ENCODE measurements at places on chromosomes 13 and 19. TPM values are rescaled to one million over a fixed set of nuclear protein-coding genes. Genes with fewer than 3 reads are reported as not detected.

- DNase-seq = peak; percentile 50
- H3K36me3 ChIP-seq = no peaks in the 10 kb centered on the region
- no peaks in the 10 kb centered on the region for H3K27me3 ChIP-seq
- H3K4me1 ChIP-seq = no peaks in the 10 kb centered on the region
- H3K4me3 ChIP-seq = no peak overlapping the region
- no peak overlapping the region for H3K27ac ChIP-seq
These were observed 1124.9 kb downstream of the EFNB2 start for GRCh38 chr13:105410602-105411001.

DNA sequence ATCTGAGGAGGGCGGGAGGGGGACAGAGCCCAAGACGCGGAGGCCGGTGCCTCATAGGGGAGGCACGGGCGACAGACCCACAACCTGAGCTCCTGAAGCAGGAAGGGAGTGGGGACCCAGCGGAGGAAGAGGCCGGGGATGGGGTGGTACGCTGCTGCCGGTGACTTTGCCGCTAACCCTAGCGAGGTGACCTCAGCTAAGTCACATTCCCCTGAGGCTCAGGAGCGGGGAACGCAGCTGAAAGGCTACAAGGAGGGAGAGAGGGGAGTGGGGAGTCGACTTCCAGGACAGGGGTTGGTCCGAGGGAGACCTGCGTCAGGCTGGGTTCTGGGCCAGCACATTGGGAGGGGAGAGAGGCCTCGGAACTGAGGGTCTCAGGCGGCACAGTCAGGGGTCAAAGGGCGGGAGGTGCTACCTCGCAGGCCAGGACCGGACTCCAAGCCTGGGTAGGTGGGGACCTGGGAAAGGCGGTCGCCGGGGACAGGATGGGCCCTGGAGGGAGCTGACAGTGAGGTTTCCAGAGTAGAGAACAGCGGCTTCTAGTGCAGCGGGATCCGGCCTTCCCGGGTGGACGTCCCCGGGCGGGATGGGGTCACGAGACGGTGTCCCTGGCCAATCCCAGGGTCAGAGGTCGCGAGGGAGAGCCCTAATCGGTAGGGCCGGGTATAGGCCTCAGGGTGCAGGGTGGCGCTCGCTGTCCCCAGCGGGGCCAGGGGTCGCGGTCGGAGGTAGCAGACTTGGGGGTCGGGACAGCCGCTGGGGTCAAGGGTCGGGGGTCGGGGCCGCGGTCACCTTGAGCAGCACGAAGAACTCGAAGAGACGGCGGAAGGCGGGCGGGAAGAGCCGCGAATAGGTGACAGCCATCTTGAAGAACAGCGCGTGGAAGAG lies 699 bp downstream of the TMEM259 start:
- peaks cover 43% of the 10 kb centered on the region for H3K4me1 ChIP-seq
- H3K36me3 ChIP-seq = no peaks in the 10 kb centered on the region
- no peak for DNase-seq
- peak overlapping the region; percentile 29 for H3K4me3 ChIP-seq
- peak overlapping the region; percentile 42 for H3K27ac ChIP-seq
- H3K27me3 ChIP-seq = no peaks in the 10 kb centered on the region

DNA sequence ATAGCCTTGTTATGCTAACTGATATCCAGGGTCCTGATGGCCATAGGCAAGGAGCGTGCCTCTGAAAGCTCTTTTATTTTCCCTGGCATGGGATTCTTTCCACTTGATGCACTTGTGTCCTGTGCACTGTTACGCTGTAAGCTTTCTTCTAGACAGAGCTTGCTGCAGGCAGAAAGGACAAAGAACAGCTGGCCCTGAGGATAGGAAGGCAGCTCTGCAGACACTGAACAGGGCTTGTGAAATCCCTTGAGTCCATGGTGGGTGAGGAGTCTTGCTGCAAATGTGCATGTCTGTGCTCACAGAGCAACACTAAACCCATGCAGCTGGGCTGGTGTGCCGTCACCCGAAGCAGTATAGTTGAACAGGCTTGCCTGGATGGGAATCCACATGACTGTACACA lies 126.6 kb downstream of the AKAP11 start:
- no peaks in the 10 kb centered on the region for H3K27me3 ChIP-seq
- no peaks in the 10 kb centered on the region for H3K4me1 ChIP-seq
- H3K27ac ChIP-seq = no peak overlapping the region
- DNase-seq = peak; percentile 30
- no peaks in the 10 kb centered on the region for H3K36me3 ChIP-seq

The JSRP1 gene
- 0.30 TPM for total RNA-seq

The PLIN4 gene
- 0.60 TPM for total RNA-seq

Data from hepatocyte (in vitro differentiated cells).